ENCODE measurements at places on chromosomes 12 and 14. TPM values are rescaled to one million over a fixed set of nuclear protein-coding genes. Genes with fewer than 3 reads are reported as not detected.

DNA sequence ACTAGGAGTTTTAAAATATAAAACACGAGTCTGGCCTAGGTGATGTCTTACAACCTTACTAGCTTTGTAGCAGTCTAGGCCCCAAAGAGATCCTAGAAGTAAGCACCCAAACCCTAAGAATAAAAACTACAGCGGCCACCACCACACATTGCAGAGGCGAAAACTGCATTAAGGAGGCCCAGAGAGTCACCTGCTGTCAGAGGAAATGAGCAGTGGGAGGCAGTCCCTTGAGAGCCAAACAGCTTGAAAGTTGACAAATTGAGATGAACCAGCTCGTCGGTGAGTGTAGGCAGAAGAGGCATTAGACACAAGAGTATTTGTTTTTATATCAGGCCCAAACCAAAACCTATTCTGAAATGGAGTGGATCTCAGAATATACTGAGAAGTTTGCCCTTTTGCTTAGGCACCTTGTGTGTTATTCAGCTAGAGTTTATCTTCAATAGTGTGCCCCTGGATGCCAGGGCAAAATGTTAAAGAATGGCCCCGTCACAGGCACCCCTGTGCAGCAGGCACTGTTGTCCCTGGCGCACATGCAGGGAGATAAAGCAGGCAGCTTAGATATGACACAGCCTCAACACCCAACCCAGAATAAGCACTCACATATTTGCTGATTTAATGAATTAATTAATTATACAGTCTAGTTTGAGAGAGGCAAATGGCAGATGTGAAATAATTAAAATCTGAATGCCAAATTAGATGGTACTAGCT is 56.7 kb downstream of the TTC7B start:
- DNase-seq: no peak

DNA sequence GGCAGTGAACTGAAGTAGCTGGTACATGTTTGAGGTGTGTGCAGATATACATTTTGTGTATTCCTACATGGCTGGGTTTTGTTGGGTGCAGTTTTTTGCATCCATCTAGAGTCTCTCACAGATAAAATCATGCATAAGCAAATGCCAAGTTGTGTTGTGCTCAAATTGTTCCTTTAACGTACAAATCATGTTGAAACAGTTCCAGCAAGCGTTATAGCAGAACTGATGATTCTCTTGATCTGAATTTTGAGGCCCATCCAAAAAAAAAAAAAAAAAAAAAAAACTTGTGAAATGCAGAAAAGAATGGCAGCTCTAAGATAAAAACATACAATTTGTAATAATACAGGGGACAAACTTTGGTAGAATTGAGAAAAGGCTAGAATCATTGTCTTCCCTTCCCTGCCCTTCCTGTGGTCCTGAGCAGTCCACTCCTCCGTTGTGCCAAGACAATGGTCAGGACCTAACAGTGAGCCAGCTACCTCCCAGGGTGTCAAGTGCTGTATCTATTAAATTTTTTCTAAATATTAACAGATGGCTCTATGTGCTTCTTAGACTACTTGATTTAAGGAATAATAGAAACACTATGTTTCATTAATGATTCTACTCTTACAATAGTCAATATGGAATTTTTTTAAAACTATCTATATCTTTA is 122.1 kb downstream of the PLEKHA5 start:
- DNase-seq: no peak

DNA sequence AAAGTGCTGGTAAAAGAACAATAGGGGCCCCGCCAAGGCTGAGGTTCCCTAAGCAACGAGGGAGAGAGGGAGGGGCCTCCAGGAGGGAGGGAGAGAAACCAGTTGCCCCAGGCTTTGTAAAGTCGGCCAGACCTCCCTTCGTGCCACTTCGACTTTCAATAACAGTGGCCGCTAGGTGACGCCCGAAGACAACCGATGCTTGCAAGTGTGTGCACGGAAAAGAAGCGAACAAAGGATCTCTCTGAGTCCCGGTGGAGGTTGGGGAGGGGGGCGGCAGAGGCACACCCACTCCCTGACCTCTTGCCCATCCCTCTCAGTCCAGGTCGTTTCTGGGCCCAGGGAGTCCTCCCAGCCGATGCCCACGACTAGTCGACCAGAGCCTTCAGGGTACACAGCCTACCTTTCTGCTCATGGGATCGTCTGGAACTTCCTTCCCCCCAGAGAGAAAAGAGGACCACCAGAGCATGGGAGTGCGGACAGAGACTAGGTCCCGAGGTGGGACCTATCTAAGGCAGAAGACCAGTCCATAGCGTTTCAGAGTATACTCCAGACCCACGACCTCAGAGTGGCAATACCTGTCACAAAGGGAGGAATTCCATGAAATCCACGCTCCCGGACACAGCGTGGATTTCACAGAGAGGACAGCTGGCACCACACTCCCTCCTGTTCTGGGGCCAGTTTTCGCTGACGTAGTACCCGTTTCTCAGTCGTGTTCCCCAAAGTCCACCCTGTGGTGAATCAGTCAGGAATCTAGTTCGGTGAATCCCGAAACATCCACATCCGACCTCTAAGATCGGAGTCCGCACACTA is 262.7 kb upstream of the ALG10B start:
- DNase-seq: no peak

- no peak for DNase-seq
These were observed 234.2 kb downstream of the CRADD start for GRCh38 chr12:93911396-93911795.

DNA sequence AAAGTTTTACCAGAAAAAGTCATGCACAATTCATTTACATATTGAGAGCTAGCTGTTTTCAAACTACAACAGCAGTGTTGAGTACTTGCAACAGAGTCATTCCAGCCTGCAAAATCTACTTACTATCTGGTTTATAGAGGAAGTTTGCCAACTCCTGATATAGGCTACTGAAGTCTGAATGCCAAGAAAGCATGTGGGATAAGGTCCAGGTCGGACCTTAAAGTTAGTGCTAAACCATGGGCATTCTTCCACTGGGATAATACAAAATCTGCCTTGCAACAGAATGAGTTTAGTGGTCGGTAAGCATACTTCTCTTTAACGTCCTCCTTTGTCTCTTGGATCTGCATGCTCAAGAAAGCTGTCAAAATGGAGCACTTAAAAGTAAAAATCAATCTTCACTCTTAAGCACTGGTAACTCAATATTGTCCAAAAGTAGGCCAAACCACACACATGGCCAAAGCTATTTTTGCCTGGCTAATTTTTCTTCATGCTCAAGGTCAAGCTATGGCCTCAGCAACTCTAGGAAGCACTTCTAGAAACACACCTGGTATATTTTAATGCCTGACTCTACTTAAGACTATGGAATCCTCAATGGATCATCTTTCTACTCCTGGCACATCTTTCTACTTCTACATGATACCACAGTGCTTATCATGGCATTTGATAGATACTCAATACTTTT is 364.9 kb upstream of the KITLG start:
- no peak for DNase-seq

- no peak for DNase-seq
These were observed 738 bp downstream of the CKAP4 start for GRCh38 chr12:106246891-106247673.

GRCh38 chr12:92096346-92097136 is 49.1 kb downstream of the BTG1 start:
- DNase-seq: no peak

GRCh38 chr12:68237078-68237477 is 11.5 kb upstream of the IL26 start:
- no peak for DNase-seq

- DNase-seq: no peak
These were observed 1.6 kb downstream of the TMEM260 start for GRCh38 chr14:56581041-56581727.

DNA sequence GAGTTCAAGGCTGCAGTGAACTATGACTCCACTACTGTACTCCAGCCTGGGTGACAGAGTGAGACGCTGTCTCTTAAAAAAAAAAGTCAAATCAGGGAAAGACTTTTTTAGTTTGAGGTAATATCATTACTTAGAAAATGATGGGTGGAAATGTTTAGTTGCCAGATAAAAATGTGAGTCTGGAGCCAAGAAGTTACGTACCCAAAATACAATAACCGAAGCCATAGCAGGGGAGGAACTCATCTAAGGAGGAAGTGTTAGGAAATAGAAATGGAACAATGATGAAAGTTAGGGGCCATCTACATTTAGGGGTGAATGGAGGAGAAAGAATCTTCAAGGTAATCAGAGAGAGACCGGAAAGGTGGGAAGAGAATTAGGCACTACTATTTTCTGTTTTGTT is 98.8 kb downstream of the DACT1 start:
- no peak for DNase-seq

DNA sequence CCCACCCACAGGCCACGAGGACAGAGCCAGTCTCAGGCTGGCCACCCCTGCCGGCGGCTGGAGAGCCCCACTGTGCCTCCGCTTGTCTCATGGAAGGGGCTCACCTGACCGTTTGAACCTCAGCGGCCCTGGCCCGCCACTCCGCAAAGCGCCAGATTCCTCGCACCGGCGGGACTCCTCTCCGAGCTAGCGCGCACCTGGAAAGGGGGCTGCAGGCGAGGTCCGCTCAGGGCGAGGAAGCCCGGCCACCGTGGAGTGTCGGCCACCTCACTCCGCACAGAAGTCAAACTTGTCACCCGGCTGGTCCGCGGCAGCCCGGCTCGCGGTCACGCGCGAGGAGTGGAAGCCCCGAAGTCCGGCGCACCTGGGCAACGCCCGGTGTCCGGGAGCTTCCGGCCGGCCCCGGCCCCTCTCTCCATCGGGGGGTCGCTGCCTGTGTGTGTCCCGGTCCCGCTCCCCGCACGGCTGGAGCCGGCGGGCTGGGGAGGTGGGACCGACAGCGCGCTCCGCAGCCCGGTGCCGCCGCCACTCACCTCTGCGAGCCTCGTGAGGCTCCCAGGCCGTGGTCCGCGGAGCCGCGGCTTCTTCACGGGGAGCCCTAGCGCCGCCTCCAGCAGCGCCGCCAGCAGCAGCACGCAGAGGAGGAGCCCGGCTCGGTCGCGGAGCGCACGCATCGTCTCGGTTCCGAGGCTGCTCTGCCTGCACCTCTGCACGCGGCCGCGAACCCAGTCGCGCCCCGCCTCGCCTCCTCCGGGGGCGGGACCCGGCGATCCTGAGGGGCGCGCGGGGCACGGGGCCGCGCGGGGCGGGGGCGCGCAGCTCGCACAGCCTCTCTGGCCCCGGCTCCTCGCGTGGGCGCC is at the start of gene ISM2:
Gene ISM2, minus strand, starts transcription at position 697 of the 860 bp plus-strand sequence. Its CDS starts 23 bp downstream, at position 674.
- DNase-seq: peak; percentile 65

DNA sequence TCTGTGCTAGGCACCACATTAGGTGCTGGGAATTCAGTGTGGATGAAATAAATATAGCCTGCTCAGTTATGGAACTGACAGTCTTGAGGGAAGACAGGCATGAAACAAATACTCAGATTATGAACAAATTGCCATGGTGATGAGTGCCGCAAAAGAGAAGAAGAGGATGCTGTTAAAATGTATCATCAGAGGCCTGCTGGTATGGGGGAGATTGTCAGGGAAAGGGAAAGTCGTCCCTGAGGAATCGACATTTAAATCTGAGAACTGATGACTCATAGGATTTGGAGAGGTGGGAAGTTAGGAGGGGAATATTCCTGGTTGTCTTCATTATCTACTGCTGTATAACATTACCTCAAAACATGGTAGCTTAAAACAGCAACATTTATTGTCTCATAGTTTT is 42.0 kb downstream of the PPP1R36 start:
- no peak for DNase-seq

DNA sequence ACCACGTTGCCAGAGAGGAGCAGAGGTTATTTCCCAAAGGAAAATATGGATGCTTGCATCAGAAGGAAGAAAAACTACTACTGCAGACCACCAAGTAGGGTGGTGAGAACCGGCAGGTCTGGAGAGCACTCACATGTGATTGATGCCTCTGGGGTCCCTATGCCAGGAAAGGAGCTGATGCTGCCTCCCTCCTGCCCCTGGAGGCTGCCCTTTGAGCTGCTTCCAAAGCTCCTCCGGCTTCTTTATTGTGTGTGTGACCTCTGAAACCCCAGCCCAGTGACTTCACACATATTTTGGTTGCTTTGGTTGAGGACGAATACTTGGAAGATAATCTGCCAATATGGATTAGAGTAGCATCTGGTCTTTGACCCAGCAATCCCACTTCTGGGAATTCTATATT is 133.4 kb downstream of the AACS start:
- no peak for DNase-seq

GRCh38 chr12:105464406-105464805 is 133.9 kb downstream of the C12orf75 start:
- DNase-seq: no peak

GRCh38 chr12:46465307-46465706 is 92.7 kb upstream of the SLC38A2 start:
- DNase-seq: no peak

DNA sequence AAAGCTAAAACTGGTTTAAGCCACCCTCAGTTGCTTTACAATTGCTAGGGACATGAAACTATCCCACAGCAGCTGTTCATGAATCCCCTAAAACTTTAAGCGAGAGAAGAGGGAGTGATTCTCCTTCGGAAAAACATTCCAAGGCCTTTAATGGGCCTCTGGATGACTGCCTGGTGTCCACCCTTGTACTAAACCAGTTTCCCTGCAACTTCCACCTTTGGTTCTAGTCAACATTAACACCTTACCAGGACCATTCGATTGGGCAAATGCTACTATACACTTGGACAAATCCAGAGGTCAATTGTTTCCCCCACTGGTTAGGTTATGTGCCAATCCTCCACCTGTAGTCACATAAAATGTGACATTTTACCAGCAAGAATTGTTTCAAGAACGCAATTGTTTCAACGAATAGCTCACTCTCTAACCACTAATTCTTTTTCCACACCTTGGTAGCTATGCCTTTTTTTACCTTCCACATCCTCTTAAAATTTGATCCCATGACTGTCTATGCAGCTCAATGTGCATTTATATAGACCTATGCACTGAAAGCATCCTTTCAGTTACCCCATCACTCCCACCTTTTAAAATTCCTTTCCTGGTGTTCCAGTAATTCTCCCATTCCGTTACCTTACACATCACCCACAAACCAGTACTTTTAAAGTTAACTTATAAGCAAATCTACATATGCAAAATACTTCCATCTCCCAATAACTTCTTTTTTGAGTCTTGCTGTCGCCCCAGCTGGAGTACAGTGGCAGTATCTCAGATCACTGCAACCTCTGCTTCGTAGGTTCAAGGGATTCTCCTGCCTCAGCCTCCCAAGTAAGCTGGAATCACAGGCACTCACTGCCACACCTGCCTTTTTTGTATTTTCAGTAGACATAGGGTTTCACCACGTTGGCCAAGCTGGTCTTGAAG is 3.6 kb downstream of the UBC start:
- no peak for DNase-seq

Gene NKX2-8
- not detected for total RNA-seq

Gene GPR33
- not detected for total RNA-seq

Gene TAPBPL
- 50.1 TPM for total RNA-seq

Gene ASPG
- total RNA-seq: not detected

Gene EMC9
- 43.9 TPM for total RNA-seq

Gene ESR2
- not detected for total RNA-seq

Gene OAS3
- total RNA-seq: 221 TPM

Gene VAMP1
- 65.5 TPM for total RNA-seq

All from activated naive CD8-positive, alpha-beta T cell treated with anti-CD3 and anti-CD28 coated beads, Interleukin-2, amount 10 ng/mL, durations not matched to agents 7 days and 5 days (primary cell).